ENCODE measurements at places on chromosomes 2 and 18.

GRCh38 chr18:36441426-36442240, 144.1 kb downstream of the FHOD3 start:
- no peak for DNase-seq

GRCh38 chr2:68282811-68283418, 30.6 kb upstream of the PPP3R1 start:
- DNase-seq = peak; percentile 75

GRCh38 chr2:226773291-226773690, 26.3 kb downstream of the IRS1 start:
- DNase-seq = no peak

DNA sequence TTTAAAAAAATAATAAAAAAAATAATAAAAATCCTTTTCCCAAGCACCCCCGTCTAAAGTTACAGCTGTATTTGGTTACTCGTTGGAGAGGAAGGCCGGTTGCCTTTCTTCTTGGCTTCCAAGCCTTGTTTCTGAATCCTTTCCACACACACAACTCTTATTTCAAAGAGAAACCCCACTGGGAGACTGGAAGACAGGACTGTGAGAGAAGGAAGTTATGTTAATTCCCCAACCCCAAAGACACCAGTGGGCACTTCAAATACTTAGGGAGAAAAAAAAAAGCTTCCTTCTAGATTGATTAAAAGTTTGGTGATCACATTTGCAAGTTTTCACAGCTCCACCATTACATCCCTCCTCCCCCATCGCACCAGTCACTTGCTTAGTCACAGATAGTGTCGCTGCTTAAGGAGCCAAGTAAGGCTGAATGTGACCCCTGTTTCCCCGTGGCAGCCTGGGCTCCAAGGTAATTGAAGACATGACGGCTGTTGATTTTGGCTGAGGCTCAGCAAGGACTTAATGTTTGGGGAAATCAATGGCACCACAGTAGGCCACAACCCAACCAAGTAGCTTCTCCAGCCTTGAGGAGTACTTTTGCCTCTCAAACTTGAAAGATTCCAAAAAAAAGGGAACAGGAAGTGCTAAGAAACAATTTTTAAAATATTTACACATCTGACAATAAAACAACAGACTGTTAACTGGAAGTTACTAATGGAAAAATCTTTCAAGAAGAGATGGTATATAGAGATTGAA, 40.8 kb upstream of the FRZB start:
- DNase-seq = no peak

- peak; percentile 77 for DNase-seq
Observed at GRCh38 chr2:240840435-240841060, 20.5 kb upstream of the KIF1A start.

DNA sequence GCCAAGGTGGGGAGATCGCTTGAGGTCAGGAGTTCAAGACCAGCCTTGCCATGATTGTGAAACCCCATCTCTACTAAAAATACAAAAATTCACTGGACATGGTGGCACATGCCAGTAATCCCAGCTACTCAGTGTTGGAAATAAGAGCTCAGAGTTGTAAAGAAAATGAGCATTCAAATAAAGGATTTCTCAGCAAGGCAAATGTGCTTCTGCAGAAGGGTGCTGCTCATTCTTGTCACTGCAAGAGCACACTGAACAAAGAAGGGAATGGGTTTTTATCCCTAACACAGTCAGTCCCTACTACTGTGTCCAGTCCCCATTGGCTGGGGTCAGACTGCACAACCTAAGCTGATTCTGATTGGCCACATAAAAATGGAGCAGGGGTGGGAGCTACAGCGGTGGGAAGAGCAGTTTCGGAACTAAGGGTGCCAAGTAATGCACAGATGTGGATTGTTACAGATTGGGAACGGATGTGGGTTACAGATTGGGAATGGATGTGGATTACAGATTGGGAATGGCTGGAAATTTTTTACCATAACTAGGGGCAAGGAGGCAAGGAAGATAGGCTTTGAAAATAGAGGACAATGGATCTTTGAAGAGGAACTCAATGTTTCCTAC, 31.1 kb upstream of the TRAPPC8 start:
- DNase-seq = no peak
